ENCODE measurements at places on chromosomes 2 and 18.

GRCh38 chr2:217163987-217164386 is 304.1 kb upstream of the TNP1 start:
- DNase-seq = no peak

DNA sequence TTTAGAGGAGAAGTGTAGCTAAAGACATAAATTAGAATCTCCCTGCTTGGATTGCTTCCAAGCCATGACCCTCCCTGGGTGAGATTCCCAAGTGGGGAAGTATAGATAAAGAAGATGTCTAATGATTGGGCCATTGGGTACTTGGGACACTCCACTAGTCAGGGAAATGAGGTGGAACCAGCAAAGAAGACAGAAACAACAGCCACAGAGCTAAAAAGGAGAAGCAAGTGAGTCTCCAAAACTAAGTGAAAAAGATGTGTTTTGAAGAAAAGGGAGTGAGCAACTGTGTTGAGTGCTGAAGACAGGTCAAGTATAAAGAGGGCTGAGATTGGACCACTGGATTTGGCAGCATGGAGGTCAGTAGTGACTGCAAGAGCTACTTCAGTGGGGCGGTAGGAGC is 276.7 kb upstream of the STON1 start:
- DNase-seq = no peak

DNA sequence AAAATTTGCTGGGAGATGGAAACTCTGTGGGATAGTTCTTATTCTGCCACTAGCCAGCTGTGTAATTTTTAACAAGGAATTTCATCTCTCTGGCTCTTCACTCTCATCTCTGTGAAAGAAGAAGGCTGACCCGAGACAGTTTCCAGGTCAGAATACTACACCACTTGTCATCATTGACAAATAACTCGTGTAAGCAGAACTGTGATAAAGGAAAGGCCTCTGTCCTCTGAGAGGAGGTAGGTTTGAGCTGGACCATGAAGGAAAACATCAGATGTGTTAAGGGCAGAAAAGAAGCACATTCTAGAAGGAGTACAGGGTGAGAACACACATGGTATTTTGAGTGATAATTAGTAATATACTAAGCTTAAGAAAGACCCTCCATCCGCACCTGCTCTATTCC is 211.4 kb upstream of the DDX18 start:
- DNase-seq = no peak

DNA sequence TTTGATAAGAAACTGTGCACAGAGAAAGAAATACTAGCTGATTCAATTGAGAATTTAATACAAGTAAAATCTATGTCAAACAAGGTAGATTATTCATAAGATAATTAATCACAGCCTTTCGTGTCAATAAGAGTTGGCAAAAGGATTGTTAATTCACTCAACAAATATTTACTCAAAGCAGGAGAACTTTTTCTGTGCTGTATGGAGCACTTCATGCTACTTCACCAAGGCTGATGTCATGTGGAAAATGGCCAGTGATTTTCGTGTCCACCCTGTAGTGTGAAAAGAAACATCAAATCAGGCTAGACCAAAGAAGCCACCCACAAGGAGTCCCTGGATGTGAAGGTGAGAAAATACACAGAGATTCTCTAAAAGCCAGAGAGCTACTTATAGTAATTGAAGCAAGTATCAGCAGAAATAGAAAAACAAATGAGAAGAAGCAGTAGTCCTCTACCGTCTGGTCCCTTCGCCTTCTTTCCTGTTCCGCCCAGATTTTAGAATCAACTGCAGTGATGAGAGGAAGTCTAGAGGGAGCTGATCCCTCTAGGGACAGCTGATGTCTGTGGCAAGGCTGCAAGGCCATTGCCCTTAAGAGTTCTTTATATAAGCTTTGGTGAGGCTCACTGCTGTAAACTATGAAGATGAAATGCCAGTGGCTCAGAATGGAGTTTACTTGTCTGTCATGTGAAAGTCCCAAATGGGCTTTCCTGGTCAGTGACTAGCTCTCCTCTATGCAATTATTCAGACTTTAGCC is 201.3 kb upstream of the APCDD1 start:
- no peak for DNase-seq
